CD4-positive, alpha-beta T cell treated with Interleukin-1 beta for 1 hour (primary cell): ENCODE measurements at places on chromosomes 2 and 18.

GRCh38 chr2:203949228-203949627 is 12.7 kb downstream of the ICOS start:
- peak; percentile 46 for DNase-seq

GRCh38 chr2:24920098-24920808 is at the start of gene ADCY3:
Gene ADCY3 (minus strand): TSS chr2:24920237. CDS start chr2:24918987, 1,250 bp downstream.
- DNase-seq, result peak; percentile 59

DNA sequence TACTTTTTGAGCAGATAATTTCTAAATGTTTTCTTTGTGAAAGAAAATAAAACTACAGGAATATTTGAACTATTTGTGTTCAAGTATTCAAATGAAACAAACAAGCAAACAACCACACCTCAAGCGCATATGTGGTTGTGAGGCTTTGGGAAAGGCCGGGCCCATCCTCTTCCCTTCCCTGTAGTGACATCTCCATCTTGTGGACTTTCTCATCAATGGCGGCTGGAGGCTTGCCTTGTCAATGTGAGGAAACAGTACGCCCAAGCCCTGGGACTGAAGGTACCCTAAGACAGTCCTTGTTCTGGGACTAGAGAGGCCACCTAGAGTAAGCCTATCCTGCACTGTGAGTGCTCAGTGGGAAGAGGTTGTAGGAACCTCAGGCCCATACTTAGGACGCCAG is 166.8 kb downstream of the TPGS2 start:
- no peak for DNase-seq

DNA sequence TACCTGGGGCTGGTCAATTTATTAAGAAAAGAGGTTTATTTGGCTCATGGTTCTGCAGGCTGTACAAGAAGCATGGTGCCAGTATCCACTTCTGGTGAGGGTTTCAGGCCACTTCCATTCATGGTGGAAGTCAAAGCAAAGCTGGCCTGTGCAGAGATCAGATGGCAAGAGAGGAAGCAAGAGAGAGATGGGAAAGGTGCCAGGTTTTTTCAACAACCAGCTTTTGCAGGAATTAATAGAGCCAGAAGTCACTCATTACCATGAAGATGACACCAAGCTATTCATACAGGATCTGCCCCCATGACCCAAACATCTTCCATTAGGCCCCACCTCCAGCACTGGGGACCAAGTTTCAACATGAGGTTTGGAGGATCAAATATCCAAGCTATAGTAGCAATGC is 56.8 kb upstream of the ST3GAL5 start:
- no peak for DNase-seq

DNA sequence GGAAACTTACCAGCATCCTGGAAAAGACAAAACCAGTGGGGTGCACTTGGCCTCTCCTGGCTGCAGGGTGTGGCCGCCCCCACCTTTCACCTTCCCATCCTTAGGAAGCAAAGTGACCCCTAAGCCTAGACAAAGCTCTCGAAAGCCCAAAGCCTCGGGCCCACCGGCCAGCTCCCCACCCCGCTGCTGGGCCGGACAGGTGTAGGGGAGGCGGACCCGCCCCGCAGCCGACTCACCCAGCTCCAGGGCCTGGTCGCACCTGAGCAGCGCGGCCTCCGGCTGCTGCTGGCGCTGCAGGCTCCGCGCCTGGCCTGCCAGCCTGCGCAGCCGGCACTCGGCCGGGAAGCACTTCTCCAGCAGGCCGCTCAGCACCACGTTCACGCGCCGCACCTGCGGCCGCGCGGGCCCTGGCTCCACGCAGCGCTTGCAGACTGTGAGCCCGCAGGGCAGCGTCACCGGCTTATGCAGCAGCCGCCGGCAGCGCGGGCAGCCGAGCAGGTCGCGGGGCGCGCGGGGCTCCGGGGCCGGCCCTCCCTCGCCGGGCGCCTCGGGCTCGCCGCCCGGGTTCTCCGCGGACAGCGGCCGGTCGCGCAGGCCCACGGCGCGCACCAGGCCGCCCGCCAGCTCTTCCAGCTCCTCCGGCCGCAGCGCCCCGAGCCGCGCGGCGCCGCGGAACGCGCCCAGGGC is 979 bp downstream of the LONRF2 start:
- DNase-seq, result no peak

DNA sequence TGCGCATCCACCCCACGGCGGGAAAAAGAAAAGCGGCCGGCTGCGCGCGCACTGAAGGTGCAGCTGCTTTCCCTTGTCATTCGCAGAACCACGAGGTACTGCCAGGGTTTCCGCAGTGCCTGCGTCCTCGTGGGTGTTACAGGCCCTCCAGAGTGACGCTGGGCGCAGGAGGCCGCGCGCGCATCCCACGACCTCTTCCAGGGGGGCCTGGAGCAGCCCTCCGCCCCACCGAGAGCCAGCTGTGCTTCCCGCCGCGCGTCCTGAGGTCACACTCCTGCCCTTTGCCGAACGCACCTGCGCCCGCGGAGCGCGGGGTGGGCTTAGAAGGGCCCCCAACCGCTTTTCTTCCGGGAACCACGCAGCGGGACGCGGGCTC is 378 bp upstream of the IAH1 start:
- DNase-seq, result peak; percentile 74

DNA sequence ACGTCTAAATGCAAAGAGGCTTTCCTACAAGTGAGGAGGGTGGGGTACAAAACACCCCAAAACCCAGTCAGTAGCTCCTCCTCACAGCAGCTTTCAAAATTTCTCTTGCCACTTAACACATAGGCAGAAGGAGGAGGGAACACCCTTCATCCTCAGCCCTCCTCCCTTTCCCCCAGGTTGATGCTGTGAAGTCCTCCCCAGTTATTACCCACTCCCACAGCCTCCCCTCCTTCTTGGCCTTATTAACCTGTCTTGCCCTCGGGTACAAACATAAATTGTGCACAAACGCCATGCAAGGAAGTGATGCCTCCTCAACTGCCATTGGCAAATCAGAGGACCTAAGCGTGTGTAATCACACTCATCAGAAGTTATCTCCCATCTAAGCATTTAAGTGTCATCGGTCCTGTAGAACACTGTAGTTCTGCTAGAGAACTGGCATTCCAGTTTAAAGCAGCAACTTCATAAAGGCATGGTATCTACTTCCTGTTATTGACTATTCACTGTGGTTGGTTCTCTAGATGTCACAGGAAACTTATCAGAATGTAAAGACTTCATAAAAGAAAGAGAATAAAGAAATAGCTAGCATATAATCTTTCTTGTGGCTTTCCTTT is at the start of gene DSC1:
Gene DSC1, minus strand, starts transcription at position 32 of the 611 bp plus-strand sequence. CDS start 262 bp downstream, outside the sequence.
- no peak for DNase-seq

DNA sequence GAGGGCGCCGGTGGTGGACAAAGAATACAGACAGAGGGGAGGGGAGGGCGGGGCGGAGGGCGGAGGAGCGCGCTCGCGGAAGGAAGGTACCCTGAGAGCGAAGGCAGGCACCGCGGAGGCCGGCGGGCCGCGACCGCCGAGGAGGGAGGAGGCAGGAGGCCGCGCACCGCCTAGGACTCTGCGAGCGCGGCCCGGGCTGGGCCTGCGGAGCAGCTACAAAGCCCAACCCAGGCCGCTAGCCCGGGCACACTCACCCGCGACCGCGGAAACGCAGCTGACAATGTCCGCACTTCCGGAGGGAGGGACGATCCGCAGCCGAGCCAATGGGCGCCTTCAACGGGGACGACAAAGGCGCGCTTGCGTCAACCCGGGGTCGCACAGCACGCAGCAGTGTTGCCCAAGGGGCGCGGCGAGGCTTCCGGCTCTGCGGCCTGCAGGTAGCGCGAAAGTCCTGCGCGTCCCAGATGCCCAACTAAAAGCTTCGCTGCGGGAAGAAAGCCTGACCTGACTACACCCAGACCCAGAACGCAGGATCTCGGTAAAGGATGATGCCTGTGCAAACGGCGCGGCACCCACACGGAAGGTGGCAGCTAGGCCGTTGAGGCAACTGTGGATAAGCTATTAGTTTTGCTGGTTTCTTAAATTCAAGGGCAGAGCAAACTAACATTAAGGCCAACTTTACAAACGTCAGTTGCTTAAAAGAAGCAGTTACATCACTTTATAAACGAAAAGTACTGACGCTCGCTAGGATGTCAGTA is at the start of gene C18orf32:
Gene C18orf32, minus strand, starts transcription at position 282 of the 758 bp plus-strand sequence. CDS start 3,486 bp downstream, outside the sequence.
- DNase-seq, result peak; percentile 94

DNA sequence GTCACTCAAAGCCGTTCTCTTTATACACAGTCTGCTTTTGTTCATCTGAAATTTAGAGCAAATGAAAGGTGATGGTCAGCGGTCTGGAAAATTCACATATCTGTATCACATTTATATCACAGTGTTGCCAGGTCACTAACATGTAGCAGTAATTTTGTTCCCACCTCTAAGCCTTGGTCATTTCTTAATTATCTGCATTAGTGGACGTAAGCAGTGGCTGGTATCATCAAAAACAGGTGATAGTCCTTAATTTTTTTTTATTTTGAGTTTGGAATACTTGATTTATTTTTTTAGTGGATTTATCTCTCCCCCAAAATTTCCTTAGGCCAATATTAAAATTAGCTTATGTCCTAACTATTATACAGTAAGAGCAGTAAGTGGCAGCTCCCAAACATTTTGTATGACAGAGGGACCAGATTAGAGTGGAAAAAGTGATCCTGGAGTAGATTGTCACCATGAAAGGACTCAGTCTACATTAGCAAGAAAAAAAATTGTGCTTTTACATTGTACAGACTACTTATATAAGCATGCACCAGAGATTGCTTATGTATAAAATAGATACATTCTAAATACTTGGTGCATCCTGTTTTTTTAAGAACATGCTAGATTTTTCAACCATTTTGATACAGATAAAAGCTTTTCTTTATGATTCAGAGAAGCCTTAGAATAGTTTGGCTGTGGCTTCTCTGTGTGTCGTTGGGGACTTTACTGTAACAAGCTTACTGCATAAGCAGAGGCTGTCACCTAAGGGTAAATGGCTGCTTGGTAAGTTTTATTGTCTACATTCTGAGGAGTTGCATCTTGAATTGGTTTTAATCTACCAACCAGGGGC is 65.0 kb downstream of the MAPRE2 start:
- no peak for DNase-seq

- DNase-seq, result no peak
Measured at GRCh38 chr2:124323321-124323720, 298.2 kb downstream of the CNTNAP5 start.

- DNase-seq, result no peak
Measured at GRCh38 chr18:63368611-63369010, 1.6 kb upstream of the KDSR start.
